ENCODE measurements at places on chromosomes 3 and 15.

GRCh38 chr3:11411956-11412355 is 139.8 kb downstream of the ATG7 start:
- no peak for DNase-seq

DNA sequence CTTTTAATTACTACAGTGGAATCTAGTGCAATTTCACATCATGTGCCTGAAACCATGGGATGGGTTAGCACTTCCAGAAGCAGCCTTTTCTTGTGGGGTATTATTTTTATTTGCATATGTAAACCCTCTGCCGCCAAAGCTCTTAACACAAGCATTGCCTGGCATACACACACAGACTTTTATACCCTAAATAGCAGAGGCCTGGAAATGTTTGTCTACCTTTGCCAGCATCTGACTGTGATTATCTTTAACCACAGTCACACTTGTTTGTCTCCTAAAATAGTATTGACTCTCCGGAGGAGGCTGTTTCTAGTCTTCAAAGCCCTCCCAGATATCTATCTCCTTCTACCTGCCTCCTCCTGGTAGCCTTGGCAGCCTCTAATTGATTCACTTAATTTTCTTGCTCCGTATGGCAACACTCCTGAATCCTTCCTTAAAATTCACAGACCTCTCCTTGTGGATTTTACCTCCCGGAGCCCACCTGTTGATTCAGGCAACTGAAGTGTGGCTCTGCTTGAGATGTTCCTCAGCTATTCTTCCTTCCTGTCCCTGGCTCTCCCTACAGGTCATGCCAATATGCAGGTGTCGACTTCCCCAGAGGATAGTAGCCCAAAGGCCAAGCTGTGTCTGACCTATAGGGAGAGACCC is 127.1 kb upstream of the UMPS start:
- DNase-seq = no peak

DNA sequence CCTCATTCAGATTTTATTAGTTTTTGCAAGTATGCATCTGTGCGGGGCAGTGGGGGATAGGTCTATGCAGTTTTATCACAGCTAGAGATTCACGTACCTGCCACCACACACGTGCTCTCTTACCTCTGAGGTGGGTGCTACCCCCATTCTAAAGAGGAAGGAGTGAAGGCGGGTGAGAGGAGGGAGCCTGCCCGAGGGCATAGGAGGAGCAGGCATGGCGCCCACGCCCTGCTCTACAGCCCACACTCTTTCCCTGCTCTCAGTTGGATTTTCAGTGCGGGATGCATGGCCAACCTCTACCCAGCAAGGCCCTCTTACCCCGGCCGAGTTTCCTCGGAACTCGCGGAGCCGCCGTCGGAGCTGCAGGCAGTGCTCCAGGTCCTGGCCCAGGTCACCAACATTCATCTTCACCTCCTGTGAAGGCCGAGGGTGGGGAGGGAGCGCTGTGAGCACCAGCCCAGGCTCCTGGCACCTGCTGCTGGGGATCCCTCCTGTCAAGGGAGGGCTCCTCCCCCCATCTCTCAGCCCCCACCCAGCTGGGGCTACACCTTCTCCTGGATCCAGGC is 26.9 kb downstream of the PLA2G4B start:
- DNase-seq = no peak

- DNase-seq = no peak
These were observed 287.4 kb upstream of the SLCO3A1 start for GRCh38 chr15:91566141-91566540.

DNA sequence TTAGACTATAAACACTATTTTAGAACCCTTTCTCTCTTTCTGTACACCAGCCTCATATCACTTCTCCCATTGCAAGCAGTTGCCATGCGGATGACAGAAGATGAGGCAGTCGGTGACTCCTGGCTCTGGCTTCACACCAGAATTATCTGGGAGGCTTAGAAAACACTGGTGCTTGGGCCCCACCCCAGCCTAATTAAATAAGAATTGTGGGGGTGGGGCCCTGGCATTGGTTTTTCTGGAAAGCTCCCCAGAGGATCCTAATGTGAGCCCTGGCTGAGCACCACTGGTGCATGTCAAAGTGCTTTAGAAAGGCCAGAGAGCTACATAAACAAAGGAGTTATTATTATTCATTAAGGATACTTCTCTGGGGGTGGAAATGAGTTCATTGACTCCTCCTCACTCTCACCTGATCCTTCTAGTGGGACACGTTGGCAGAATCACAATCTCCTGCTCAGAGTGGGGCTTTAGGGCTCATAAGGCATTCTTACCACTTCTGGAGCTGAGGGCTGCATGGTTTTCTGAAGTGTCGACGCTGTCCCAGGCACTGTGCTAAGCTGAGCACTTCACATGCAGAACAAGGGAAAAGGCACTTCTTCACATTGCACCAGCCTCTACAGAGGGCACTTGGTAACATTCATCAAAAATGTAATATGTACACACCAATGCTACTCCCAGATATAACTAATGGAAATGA is 188.5 kb upstream of the TLE3 start:
- DNase-seq = no peak

DNA sequence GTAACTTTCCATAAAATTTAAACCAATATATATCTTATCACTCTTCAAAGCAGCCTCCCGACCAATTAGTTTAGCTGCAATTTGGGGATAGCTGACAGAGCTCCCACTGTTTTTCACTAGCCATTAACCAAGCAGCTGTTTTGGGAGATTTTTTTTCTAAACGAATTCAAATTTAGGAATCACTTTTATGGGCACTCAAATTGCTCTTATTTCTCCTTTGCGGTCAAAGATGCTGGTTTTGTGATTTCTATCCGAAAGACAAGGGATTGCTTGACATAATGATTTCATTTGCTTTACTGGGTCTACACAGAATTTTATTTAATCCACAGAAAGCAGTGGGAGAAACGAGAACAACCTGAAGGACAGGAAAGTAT is 505.7 kb upstream of the IL12A start:
- no peak for DNase-seq

GRCh38 chr3:120855665-120856437 is 52.2 kb upstream of the STXBP5L start:
- DNase-seq = peak; percentile 91

DNA sequence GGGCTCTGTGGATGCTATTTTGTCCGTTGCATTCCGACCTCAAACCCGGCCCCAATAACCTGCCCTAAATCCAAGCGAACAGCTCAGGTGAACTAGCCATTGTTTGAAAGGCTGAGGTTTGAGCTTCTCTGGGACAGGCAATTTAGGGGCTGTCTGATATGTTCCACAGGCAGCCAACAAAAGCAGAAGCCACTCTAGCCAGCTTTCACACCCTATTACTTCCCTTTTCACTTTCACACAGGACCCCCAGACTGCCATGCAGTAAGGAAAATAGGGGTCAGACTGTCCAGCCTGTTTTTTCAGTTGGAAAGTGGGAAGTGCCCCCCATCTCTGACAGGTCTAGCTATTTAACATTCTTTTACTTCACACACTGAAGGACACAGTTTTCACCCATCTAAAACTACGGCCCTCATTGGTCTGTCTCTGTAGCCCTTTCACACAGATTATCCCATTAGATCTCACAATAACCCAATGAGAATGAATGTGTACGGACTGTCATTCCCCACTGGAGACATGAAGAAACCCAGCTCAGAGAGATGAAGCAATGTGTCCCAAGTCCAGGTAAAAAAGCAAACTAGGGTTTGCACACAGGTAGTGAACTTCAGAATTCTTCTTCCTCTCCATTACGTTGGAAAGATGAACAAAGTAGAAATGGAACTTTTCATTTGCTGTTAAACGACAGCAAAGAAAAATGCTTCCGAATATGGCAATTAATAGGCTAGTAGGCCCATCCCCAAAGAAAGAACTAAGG is 1.9 kb downstream of the CCDC12 start:
- no peak for DNase-seq

GRCh38 chr3:14204515-14205284 is 26.1 kb downstream of the LSM3 start:
- DNase-seq = no peak

- DNase-seq = no peak
These were observed 3.8 kb upstream of the ABTB1 start for GRCh38 chr3:127668906-127669305.

- DNase-seq = no peak
These were observed 280.4 kb upstream of the TTC14 start for GRCh38 chr3:180321534-180321933.

GRCh38 chr3:171343693-171344092 is 116.5 kb downstream of the TNIK start:
- DNase-seq = no peak

DNA sequence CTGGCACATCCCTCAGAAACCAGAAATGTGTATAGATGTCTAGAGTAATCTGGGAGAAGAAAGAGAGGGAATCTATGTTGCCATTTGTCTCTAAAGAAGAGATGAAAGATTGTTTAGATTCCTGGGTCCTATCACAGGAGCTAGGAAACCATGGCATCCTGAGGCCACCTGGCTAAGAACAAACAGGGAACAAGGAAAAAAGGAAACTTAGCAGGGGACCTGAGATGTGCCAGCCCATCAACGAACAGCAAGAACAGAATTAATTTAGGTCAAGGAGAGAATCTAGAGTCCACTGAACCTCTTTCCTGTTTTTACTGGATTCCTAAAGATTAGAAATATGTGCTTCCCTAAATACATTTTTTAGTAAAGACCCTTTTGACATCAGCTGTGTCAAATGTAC is 30.3 kb downstream of the IP6K1 start:
- DNase-seq = no peak

DNA sequence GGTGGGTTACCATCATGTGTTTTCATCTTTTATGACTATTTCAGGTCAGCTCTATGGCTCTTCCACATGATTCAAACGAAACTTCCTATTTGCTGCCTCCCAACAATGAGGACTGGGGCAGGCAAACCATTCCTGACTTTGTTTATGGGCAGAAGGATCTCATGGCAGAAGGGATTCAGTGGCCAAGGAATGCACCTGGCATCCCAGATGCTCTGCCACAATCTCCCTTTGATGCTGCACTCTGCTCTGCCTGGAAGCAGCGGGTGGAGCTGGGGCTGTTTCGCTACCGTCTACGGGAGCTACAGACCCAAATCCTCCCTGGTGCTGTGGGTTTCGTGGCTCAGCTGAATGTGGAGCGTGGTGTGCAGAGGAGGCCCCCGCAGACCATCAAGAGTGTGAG is 6.8 kb downstream of the GDPGP1 start:
- no peak for DNase-seq

DNA sequence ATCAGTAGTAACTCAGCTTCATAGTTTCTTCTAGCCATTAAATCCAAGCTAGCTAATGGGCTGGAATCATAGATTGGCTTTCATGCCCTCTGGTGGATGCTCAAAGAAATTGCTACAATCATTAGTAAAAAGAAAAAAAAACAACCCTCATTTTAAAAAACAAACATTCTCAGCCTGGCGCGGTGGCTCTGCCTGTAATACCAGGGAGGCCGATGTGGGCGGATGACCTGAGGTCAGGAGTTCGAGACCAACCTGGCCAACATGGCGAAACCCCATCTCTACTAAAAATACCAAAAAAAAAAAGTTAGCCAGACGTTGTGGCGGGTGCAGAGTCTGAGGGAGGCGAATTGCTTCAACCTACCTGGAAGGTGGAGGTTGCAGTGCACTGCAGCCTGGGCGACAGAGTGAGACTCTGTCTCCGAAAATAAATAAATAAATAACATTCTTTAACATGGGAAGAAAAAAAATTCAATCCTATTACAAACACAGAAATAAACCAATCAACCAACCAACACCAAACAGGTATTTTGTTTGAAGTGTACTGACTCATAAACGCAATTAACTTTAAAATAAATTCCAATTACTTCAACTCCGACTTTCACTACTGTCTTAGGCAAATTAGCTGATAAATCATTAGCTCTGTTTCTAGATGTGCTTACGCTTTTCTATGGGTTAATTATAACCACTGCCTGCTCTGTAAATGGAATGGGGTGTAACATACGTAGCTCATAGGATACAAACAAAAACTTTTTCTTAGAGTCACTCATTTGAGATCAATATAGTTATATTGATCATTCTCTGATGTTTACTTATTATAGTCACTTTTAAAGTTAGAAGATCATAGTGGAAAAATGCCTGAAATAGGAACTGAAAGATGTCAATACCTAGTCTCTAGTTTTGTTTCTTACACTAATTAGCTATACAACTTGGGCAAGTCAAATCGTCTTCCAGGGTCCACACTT is 24.9 kb downstream of the TMEM207 start:
- peak; percentile 66 for DNase-seq

- peak; percentile 94 for DNase-seq
These were observed 169.1 kb upstream of the CCDC54 start for GRCh38 chr3:107208100-107208499.

GRCh38 chr15:70729164-70729563 is 34.2 kb downstream of the UACA start:
- DNase-seq = no peak

- DNase-seq = peak; percentile 27
These were observed at the start of gene GABRG3 for GRCh38 chr15:26970712-26971210. Gene GABRG3 (plus strand): TSS chr15:26971181.

DNA sequence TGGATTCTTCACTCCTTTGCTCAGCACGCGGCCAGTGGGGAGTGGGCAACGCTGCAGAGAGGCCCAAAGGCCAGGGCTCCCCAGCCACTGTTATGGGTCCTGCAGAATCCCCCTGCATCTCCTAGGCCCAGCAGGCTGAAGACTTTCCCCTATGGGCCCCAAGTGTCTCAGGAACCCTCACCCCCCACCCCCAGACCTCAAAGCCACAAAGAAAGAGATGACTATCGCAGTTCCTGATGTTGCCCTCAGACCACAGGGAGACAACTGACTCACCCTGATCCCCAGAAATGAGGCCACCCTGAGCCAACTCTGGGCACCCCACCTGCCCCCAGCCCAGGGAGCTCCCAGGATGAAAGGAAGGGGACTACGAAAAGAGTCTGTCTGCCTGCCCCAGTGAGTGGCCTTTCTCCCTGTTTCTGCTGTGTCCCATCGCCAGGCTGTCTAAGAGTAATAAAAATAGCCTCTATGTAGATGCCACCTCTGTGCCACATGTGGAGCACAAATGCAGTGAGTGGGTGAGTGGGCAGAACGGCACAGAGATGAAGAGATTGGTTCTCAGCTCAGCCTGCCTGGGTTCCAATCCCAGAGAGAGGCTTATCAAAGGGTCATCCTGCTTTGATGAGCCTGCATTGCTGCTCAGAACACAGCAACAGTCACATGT is 283.0 kb downstream of the UACA start:
- no peak for DNase-seq

DNA sequence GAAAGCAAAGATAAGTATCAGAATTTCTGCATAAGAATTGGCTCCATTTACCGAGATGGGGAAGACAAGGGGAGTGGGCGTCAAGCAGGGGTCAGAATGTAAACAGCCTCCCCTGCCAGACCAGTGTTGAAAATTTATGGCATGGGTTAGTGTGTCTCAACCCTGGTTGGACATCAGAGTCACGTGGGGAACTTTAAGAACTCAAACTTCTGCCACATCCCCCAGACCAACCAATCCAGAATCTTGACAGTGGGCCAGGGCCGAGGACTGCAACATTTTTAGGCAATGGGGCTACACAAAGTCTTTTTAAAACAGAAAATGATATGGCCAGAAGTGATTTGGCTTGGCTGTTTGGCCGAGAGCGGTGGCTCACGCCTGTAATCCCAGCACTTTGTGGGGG is 14.3 kb upstream of the MASP1 start:
- no peak for DNase-seq

DNA sequence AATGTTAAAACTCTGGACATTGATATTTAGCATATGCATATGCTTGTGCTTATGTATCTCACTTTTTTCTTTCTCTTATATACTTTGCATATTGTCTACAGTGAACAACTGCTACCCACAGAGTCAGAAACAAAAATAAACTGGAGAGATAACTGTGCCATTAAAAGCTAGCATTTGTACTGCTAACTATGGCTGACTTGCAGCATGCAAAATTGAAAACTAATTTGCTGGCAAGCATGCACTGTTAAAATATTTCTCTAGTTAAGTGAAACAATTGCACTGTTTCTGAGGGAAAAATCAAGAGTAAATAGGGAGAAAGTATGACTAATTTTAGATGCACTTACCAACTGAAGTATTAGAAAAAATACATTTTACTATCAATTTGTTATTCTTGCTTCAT is 177.8 kb downstream of the CBLB start:
- DNase-seq = no peak
